Glomerular endothelial cell (primary cell): ENCODE measurements at places on chromosomes 7 and 10.

- DNase-seq, result no peak
Measured at GRCh38 chr7:1114505-1114904, 26.6 kb downstream of the GPER1 start.

- no peak for DNase-seq
Measured at GRCh38 chr10:42941295-42941644, 135.6 kb upstream of the RET start.

- no peak for DNase-seq
Measured at GRCh38 chr7:115106316-115106715, 184.4 kb downstream of the MDFIC start.

GRCh38 chr10:116298586-116298985 is 25.6 kb upstream of the GFRA1 start:
- no peak for DNase-seq

GRCh38 chr7:12300415-12300814 is 89.3 kb downstream of the TMEM106B start:
- no peak for DNase-seq

DNA sequence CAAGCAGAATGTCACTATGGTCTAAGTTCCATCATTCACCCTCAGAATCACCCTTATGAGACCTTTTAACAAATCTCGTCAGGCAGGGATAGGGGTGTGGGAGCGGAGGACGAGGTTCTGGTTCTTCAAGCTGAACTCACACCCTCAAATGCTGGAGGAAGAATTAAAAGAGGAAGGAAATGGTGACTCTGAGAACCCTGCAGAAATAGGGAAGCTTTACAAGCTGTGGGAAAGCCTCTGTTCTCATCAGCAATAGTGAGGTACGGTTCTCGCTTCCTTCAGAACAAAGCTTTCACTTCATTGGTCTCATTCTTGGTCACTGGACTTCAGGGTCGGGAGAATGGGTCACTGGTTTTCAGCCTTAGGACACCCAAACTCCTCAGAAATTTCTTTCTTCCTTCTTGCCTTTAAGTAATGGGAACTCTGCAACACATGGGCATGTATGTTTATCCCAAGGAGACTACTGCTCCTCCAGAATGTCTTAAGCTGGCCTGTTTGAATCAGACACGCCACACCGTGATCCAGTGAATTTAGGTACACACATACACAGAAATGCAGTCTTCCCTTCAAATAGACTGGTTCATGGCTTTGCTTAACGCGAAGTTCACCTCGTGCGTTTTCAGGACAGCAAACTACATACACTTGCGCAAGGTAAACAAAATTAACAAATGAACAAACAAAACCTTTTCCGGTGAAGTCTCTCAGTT is 226.0 kb downstream of the SFMBT2 start:
- no peak for DNase-seq

DNA sequence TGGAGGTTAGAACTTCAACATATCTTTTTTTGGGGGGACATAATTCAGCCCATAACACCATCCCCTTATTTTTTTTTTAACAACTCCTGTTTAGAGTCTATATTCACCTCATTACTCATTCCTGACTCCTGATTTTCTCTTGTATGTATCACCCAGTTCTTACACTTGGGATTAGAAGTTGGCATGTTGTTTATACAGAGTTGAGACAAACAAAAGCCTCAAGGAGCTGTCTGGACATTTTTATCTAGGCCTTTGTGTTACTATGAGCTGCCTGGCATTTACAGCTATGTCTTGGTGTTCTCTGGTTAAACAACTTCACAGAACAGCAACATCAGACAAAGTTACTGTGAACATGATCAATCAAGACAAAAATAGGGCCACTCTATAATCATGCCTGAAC is 517.5 kb downstream of the KIF20B start:
- no peak for DNase-seq

DNA sequence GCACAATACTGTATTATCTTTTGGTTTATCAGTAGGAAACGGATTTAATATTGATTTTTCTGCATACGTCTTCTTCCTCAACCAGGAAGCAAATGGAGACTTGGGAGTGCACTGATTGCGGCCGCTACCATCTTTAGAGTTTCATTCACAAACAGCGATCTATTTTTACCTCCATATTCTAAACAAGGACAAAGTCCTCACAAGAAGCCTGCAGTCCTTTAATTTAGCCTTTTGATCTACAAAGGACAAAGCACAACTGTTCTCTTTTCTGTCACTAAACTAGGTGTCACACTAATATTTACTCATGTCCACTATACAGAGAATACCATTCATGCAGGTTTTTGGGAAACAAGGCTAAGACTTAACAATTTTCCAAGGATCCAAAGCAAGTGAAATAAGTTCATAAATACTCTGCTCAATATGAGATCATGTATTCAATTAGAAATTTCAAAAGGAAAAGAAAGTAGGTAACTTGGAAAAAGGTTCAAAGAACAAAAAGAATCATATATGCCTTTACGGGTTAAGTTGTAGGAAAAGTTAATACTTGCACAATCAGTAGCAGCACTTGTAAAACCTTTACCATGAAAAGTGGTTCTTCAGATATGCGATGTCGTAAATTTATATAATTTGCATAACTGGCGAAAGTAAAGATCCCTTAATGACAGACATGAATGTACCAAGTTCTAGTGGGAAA is 92.1 kb downstream of the UPF2 start:
- no peak for DNase-seq

DNA sequence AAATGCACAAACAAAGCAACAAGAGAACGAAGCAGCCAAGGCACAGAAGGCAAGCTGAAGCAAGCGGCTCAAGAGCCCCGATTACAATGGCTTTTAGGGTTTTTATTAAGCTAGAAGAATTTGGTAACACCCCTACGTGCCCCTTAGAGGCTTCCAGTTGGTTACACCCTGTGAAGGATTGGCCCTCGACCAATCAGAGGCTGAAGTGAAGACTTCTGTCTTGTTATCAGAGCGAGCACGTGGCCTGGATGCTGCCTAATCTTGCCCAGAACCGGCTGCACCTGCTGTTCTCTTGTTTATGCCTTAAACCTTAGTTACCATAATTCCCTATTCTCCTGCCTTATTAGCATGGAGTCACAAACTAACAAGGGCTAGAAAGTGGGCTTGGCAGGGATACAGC is 21.4 kb downstream of the KCNK18 start:
- DNase-seq, result no peak
